ENCODE measurements at places on chromosomes 3 and 15.

- DNase-seq: no peak
Observed at GRCh38 chr3:57164217-57164656, 916 bp downstream of the IL17RD start.

GRCh38 chr3:107690522-107691138 lies 167.9 kb downstream of the BBX start:
- DNase-seq: no peak

GRCh38 chr3:143356839-143357238 lies 237.3 kb downstream of the CHST2 start:
- no peak for DNase-seq

GRCh38 chr3:88807491-88808105 lies 299.8 kb upstream of the EPHA3 start:
- peak; percentile 31 for DNase-seq

DNA sequence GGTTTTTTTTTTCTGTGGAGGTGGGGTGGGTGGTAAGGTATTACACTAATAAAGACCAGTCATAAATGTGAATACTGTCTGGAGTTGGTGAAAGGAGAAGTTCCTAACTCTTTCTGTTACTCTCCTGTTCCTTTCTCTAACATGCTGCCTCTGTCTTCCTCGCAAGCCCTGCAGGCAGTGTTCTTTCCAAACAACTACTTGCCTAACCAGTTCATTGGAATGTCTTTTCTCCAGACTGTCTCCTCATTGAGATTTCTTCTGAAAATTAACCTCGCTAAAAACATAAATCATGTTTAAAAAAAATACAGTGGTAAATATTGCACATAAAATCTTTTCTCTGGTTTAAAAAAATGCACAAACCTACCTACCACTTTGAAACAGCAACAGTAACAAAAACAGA lies 135.2 kb downstream of the TP63 start:
- peak; percentile 13 for DNase-seq

- peak; percentile 4 for DNase-seq
Observed at GRCh38 chr15:91224755-91225380, 124.8 kb downstream of the SV2B start.

Measured in GM04503 (cell line).